SK-N-SH treated with all-trans-retinoic acid at 6 μM for 48 hours (cell line): ENCODE measurements at places on chromosomes 5 and 9.

DNA sequence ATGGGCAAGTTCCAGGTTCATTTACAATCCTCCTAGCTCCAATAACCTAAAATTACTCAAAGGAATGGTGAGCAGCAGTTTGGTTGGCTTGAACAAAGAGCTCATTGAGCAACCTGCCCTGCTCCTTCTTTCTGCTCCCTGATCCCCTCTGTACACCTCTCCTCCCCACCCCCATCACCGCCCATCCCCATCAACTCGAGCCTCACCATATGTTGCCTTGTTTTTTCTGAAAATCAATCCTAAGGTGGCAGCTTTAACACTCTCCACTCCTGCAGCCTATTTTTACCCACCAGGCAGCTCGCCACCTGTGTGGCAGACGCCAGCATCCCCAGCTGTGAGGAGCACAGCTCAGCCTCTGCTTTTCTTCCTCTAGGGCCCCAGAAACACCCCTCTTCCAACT, 533.4 kb upstream of the BRINP1 start:
- no peak for ATAC-seq

- ATAC-seq, result no peak
These were observed 86.3 kb upstream of the SLC12A2 start for GRCh38 chr5:127997201-127997704.

GRCh38 chr5:139696894-139697658, 48.9 kb downstream of the CXXC5 start:
- peak; percentile 76 for ATAC-seq

- no peak for ATAC-seq
These were observed 1416.3 kb downstream of the MAT2B start for GRCh38 chr5:164921722-164922121.

GRCh38 chr5:159184858-159185381, 24.4 kb downstream of the RNF145 start:
- peak; percentile 84 for ATAC-seq

DNA sequence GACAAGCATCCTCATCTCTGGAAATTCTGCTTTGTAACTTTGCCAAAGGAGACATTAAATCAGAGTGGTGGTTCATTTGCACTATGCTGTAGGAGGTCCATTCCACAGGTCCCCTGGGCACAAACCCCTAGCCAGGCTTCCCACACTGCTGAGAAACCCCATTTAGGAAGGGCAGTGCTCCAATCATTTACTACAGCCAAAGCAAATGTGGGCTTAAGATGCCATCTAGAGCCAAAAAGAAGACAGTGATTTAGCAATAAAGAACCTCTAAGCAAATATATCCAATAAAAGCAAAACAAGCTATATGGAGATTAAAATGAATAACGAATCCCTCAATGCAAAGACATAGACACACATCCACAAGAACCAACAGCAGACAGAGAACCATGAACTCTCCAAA, 129.0 kb upstream of the ALDH1B1 start:
- peak; percentile 49; the same call in 1 of the 3 replicates for ATAC-seq

DNA sequence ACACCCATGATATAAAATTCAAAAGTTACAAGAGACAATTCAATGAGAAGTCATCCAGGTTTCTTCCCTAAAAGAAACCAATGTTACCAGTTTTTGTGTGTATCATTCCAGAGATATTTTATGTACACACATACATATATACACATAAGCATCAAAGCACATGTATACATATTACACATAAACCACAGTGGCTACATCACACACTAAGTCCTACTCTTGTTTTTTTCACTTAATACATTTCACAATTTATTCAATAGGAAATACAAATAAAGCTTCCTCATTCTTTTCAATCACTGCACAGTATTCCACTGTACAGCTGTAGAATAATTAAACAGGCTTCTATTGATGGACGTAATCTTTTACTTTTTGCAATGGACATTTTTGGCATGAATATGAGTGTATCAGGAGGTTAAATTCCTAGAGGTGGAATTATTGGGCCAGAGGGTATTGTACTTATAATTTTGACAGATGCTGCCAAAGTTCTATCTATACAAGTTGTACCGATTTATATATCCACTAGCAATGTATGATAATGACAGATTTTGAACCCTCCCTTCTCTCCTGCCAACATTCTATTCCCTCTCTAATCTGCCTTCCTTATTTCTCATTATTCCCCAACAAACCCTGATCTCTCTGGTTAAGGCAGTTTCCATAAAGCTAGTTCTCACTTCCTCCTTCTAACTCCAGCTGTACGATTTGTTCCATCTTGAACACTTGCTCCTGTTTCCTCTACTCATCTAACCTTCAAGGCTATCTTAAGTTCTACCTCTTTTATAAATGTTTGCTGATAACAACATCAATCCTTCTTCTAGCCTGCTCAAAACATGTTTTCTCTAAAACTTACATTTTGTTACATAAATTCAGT, 35.2 kb downstream of the MRPS27 start:
- ATAC-seq, result no peak
